H1 (cell line): ENCODE measurements at places on chromosomes 3 and 15. TPM values are rescaled to one million over a fixed set of nuclear protein-coding genes. Genes with fewer than 3 reads are reported as not detected.

The DPPA2 gene
- 11.2 and 12.6 TPM in 2 replicates for total RNA-seq

GRCh38 chr3:18489939-18490338, 64.8 kb upstream of the SATB1 start:
- H3K4me3 ChIP-seq, result no peak overlapping the region
- H3K36me3 ChIP-seq, result no peaks in the 10 kb centered on the region
- no peaks in the 10 kb centered on the region for H3K4me1 ChIP-seq
- H3K27me3 ChIP-seq, result no peaks in the 10 kb centered on the region
- DNase-seq, result no peak

- H3K27ac ChIP-seq, result no peak overlapping the region
- H3K4me1 ChIP-seq, result no peaks in the 10 kb centered on the region
- H3K36me3 ChIP-seq, result no peaks in the 10 kb centered on the region
- no peaks in the 10 kb centered on the region for H3K27me3 ChIP-seq
Observed at GRCh38 chr3:34782871-34783270, 856.5 kb upstream of the ARPP21 start.

DNA sequence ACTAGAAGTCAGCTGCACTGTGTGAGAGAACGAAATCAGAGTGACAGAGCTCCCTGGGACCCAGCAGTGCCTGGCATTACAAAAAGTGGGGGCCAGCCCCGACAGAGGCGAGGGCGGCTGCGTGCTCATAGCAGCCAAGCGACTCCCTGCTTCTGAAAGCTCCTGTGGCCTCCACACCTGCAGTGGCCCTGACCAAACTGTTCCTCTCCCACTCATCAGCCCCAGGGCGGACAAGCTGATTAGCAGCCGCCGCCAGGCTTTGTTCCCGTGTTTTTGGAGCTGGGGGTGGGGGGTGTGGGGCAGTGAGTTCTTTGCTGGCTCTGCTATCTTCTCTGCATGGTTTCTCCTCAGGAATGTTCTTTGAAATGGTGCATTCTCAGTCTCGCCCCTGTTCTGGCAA, 58.1 kb downstream of the DGKG start:
- peak; percentile 54 for DNase-seq
- no peak overlapping the region for H3K4me3 ChIP-seq
- peaks cover 4% of the 10 kb centered on the region; the same call in 1 of the 2 replicates for H3K27me3 ChIP-seq

- H3K4me3 ChIP-seq, result no peak overlapping the region
- H3K27ac ChIP-seq, result no peak overlapping the region
- H3K27me3 ChIP-seq, result no peaks in the 10 kb centered on the region
Observed at GRCh38 chr3:15271030-15271429, 61.4 kb downstream of the SH3BP5 start.

The SLC41A3 gene
- total RNA-seq, result 22.7 and 30.2 TPM in 2 replicates

GRCh38 chr3:103907567-103907966, 1459.1 kb upstream of the ALCAM start:
- DNase-seq, result no peak
- H3K4me3 ChIP-seq, result no peak overlapping the region
- H3K36me3 ChIP-seq, result no peaks in the 10 kb centered on the region

- no peak overlapping the region for H3K27ac ChIP-seq
- no peaks in the 10 kb centered on the region for H3K27me3 ChIP-seq
- no peaks in the 10 kb centered on the region for H3K4me1 ChIP-seq
- no peaks in the 10 kb centered on the region for H3K36me3 ChIP-seq
Observed at GRCh38 chr3:100063929-100064461, 50.3 kb downstream of the FILIP1L start.

DNA sequence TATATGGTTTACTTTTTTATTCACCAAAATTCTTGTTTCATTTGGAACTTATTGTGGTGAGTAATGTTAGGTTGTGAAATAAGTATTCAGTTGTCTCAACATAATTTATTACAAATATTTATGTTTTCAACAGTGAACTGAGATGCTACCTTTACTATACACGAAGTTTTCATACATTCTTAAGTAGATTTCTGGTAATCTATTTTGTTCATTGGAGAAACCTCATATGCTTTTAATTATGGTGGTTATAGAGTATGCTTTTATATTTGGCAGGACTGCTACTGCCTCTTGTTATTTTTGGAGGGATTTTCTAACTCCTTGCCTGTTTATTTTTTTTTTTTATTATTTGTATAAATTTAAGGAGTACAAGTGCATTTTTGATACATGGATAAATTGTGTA, 253.1 kb downstream of the NLGN1 start:
- DNase-seq, result no peak
- no peaks in the 10 kb centered on the region for H3K27me3 ChIP-seq
- H3K27ac ChIP-seq, result no peak overlapping the region

The VEPH1 gene
- 10.9 and 18.3 TPM in 2 replicates for total RNA-seq

GRCh38 chr3:124467980-124468902, 262.0 kb upstream of the UMPS start:
- no peaks in the 10 kb centered on the region for H3K27me3 ChIP-seq
- H3K4me1 ChIP-seq, result no peaks in the 10 kb centered on the region
- H3K36me3 ChIP-seq, result no peaks in the 10 kb centered on the region
- H3K4me3 ChIP-seq, result no peak overlapping the region
- H3K27ac ChIP-seq, result no peak overlapping the region

The CCDC54 gene
- not detected in 2 replicates for total RNA-seq

The DTWD1 gene
- 32.0 and 32.4 TPM in 2 replicates for total RNA-seq

GRCh38 chr3:61600195-61600594, 38.8 kb downstream of the PTPRG start:
- H3K4me1 ChIP-seq, result no peaks in the 10 kb centered on the region; the same call in 1 of the 2 replicates
- DNase-seq, result no peak
- H3K4me3 ChIP-seq, result no peak overlapping the region
- no peak overlapping the region for H3K27ac ChIP-seq
- H3K27me3 ChIP-seq, result no peaks in the 10 kb centered on the region

GRCh38 chr15:38555686-38556334, 8.8 kb downstream of the RASGRP1 start:
- DNase-seq, result no peak
- H3K36me3 ChIP-seq, result no peaks in the 10 kb centered on the region
- H3K4me3 ChIP-seq, result no peak overlapping the region
- H3K4me1 ChIP-seq, result no peaks in the 10 kb centered on the region
- no peaks in the 10 kb centered on the region for H3K27me3 ChIP-seq
- no peak overlapping the region for H3K27ac ChIP-seq

DNA sequence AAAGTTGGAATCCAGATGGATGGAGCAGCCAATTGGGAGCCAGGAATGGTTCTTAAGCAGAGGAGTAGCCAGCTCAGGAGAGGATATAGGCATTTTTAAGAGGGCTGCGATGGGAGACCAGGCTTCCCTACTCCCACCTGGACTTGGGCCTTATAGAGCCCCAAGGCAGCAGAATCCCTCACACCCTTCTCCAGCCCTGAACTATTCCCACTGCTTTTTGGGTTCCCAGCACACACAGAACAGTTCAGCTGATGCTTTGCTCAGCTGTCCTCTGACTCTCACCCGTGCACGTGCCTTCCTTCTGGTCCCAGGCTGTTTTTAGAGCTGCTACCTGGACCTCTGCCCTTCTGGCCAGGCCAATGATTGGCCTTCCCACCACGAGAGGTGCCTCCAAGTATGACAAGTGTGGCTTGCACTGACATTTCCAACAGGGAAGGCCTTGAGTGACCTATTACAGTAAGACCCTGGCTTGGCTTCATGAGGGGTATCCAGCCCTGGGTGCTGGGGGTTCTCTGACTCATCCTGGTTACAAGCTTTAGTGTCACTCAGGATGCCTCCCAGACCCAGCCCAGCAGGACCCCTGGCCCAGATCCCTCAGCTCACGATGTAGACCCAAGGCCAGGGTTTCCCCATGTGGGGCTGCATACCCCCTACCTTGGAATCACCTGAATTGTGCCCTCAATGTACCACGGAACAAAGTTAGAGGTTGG, 25.2 kb downstream of the NOX5 start:
- no peak overlapping the region for H3K27ac ChIP-seq
- H3K4me3 ChIP-seq, result no peak overlapping the region
- H3K27me3 ChIP-seq, result no peaks in the 10 kb centered on the region
- H3K36me3 ChIP-seq, result no peaks in the 10 kb centered on the region

The SLC6A11 gene
- total RNA-seq, result 0.78 and 0.88 TPM in 2 replicates

DNA sequence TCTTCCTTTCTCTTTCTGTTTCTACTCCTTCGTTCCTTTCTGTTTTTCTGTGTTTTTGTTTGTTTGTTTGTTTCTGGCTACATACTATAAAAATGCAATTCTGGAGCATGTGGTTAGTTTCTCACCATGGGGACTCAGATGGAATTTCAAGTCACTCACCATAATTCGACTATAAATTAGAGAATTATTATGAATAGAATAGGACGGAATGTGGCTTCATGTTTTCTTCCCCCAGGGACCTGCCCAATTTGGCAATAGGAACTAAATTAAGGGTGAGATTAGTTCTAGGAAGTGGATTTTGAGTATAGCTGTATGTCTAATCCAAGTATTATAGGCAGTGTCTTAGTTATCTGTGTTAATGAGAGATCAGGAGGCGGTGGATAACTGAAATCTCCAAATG, 96.9 kb downstream of the THSD4 start:
- H3K27ac ChIP-seq, result no peak overlapping the region
- DNase-seq, result no peak
- H3K36me3 ChIP-seq, result no peaks in the 10 kb centered on the region
- peaks cover 18% of the 10 kb centered on the region for H3K27me3 ChIP-seq
- H3K4me3 ChIP-seq, result no peak overlapping the region

DNA sequence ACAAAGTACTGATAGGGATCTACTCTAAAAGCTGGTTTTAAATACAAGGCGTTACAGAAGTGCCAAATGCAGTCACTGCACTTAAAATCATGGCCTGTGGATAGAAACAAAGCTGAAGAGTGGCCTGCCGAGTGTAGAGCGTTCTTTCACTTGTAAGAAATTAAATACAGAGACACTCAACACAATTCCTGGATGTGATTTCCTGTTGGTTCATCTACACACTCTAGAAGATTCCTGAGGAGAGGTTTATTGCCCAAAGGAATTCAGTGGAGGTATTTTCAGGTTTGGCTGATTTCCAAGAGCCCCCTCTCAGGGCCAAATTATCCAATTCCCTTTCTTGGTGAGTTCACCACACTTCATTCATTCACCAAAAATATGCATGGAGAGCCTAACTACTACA, 200.3 kb upstream of the IL12A start:
- no peak overlapping the region for H3K4me3 ChIP-seq
- no peak for DNase-seq
- H3K27ac ChIP-seq, result no peak overlapping the region

DNA sequence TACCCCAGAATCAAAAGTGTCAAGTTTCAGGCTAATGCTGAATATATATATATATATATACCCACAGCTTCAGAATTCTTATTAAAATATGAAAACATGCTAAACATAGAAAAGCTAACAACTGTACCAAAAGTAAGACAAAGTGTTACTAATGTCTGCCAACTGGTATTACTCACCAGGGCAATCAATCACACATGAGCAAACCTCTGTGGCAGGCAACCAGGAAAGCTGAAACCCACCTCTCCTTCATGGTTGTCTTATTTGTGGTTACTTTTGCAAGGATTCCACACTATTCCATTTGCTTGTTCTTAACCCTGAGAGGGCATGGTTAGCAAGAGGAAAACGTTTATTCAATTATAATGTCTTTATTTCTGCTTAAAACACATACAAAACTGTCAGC, 512.3 kb upstream of the MDFIC2 start:
- DNase-seq, result no peak
- no peak overlapping the region for H3K27ac ChIP-seq
- H3K36me3 ChIP-seq, result no peaks in the 10 kb centered on the region
- H3K4me3 ChIP-seq, result no peak overlapping the region
- no peaks in the 10 kb centered on the region for H3K27me3 ChIP-seq

DNA sequence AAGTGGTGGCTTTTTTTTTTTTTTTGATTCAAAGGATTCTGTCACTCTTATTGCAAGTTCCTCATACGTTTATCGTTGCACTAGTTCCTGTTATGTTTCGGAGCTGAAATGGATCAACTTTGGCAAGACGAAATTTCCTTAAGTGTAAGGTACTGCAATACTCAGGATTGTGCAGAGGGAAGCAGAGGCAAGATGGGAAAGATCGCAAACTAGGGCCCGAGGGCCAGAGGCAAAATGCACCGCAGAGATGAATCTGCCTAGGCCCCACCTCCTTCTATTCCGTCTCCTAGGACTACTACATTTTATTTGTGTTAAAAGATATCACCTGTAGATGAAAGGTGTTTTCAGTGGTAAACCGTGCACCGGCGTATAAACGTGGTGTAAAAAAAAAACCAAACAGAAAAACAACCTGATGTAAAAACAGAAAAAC, 331 bp downstream of the RNU6-1 start:
- H3K36me3 ChIP-seq, result no peaks in the 10 kb centered on the region
- no peak for DNase-seq

The GHSR gene
- total RNA-seq, result not detected in 2 replicates

- no peaks in the 10 kb centered on the region for H3K27me3 ChIP-seq
- H3K4me1 ChIP-seq, result no peaks in the 10 kb centered on the region
- no peak overlapping the region for H3K27ac ChIP-seq
Observed at GRCh38 chr3:63051920-63052319, 176.7 kb upstream of the CADPS start.

DNA sequence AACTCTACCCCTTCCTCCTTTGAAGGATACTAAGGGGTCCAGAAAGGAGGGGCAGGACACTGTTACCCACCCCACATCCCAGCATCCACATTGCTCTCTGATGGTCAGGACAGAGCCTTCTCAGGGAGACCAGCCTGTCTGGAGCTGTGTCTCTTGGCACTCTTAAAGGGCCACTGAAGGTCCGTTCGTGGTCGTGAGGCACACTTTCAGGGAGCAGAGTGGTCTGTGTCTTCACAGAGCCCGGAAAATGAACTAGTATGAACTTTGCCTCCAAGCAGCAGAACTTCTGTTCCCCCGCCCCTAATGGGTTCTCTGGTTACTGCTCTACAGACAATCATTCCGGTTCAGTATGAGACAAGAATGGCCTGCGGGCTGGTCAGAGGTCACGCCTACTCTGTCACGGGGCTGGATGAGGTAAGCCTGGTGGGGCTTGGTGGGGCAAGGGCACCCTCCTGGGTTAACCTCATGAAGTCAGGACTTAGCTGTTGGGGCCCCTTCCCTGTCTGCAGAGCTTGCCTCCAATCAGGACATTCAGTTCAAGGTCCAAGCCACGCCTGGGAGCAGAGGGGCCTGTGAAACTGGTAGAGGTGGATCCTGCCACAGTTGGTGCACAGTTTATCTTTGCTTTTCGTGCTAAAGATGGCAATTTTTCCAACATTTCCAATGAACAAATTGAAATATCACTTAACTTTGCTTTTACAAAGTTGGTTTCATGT, 33.2 kb downstream of the CAPN3 start:
- no peak overlapping the region for H3K4me3 ChIP-seq
- H3K27me3 ChIP-seq, result no peaks in the 10 kb centered on the region
- no peak for DNase-seq
- H3K27ac ChIP-seq, result no peak overlapping the region
- no peaks in the 10 kb centered on the region for H3K4me1 ChIP-seq

GRCh38 chr3:61181874-61182273, 69.4 kb downstream of the FHIT start:
- no peak overlapping the region for H3K27ac ChIP-seq
- no peaks in the 10 kb centered on the region for H3K27me3 ChIP-seq
- H3K36me3 ChIP-seq, result no peaks in the 10 kb centered on the region

GRCh38 chr3:36248374-36248773, 131.9 kb upstream of the STAC start:
- H3K27ac ChIP-seq, result no peak overlapping the region
- H3K4me1 ChIP-seq, result no peaks in the 10 kb centered on the region
- H3K27me3 ChIP-seq, result no peaks in the 10 kb centered on the region
- H3K36me3 ChIP-seq, result no peaks in the 10 kb centered on the region
